NCI-H1930 (cell line): ENCODE measurements at places on chromosomes 12 and 14.

- no peak for DNase-seq
These were observed 136.3 kb downstream of the AEBP2 start for GRCh38 chr12:19575337-19576243.

DNA sequence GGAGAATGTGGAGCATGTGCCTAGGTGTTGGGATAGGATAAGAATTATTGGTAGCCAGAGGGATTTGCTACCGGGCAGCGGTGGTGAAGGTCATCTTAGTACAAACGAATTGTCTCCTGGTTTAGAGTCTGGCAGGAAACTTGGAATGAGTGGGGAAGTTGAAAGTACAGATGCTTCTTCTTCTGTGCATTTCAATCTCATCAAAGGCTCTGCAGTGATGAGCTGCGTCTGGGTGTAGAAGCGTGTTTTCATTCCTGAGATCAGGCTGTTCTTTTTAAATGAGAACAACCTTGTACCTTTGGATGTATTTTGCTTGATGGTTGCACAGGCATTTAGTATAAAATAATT is 2.1 kb downstream of the WNK1 start:
- DNase-seq = no peak

GRCh38 chr12:46370380-46370734 is 2.2 kb downstream of the SLC38A2 start:
- no peak for DNase-seq

DNA sequence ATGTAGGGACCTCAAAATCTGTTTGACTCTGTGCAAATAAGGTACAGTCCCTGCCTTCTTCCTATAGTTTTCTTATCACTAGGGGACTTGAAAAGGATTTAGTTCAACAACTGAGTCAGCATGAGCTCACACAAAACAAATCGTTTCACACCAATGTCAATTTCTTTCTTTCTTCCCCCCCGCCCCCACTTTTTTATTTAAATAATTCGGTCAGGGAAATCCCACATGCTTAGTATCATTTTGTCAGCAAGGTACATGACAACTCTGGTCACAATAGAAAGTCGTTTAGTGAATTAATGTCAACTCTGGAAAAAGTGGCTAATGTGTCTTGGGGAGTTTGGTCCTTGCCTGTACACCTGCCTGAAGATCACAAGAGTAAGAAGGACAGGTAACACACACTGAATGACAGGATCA is 232.2 kb upstream of the PLEKHG7 start:
- DNase-seq = no peak

DNA sequence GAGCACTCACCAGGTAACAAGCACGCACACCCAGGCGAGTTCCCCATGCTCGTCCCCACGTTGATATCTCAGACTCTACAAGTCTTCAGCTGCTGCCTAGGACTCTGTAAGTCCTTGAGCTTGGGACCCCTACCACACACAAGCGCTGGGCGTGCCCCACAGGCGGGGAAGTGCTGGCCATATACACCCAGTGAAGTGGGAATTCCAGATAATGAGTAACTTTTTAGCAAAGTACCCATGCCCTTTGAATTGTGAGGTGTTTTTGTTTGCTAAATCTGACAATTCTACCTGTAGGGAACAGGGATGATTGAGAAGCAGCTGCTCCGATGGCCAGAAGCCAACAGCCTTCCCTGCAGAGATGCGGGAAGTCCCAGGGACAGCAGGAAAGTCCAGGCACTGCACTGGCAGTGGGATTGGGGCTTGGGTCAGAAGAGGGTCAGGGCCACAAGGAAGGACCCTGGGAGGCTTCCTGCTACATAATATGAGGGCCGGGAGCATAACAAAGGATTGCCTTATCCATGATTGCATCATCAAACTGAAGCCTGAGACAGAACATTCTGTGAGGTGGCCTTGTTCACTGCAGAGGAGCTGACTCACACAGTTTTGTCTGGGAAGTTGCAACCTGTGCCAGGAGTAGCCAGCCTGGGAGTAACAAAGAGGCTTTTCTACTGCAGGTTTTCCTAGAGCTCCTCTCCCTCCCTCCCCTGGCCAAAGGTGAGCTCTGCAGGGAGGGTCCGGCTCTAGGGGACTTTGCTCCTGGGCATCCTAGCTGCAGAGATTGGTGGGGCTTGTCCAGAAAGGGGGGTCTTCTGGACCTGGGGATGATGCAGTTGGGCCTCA is 13.2 kb upstream of the SERPINA3 start:
- DNase-seq = no peak

- DNase-seq = no peak
These were observed 224.2 kb upstream of the PWP1 start for GRCh38 chr12:107461222-107461975.

GRCh38 chr12:16218934-16219751 is 58.3 kb downstream of the SLC15A5 start:
- no peak for DNase-seq

DNA sequence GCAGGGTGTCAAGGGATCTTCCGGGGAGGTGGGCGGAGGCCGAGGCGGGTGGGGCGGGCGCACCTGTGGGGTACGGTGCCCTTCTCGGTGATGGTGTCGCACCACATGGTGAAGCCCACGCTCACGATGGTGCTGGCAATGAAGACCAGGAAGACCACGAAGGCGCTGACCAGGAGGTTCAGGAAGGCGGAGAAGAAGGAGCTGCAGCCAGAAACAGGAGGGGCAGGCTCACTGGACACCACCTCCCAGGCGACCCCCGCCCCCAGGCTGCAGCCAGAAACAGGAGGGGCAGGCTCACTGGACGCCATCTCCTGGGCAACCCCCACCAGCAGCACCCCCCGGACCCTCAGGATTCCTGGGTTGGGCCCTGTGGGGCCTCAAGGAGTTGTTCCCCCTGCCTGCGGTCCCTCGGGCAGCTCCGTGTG is 7.6 kb downstream of the TMEM179 start:
- DNase-seq = no peak

GRCh38 chr14:29740491-29740890 is 187.2 kb downstream of the PRKD1 start:
- DNase-seq = no peak

- DNase-seq = no peak
These were observed 1273.1 kb upstream of the TMEM132C start for GRCh38 chr12:126993898-126994297.

DNA sequence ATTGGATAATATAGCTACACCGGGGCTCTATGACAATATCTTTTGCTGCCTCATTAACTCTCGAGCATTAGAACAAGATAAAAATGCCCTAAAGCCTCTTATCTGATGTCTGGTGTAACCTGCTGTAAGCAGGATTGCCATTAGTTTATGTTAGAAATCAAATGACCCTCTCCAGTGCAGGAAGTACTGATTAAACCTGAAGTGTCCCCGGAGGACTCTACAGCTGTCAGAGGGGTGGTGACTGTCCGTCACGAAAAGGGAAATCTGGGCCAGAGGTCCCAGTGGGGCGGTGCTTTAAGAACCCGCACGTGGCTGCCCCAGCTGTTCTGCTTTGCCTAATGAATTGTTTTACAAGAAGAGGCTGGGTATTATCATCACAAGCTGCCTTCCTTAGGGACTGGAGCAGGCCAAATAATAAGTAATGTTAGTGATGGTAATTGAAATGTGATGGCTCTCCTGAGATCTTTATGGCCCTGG is 55.7 kb downstream of the LIN52 start:
- no peak for DNase-seq

GRCh38 chr14:62905566-62905965 is 139.7 kb downstream of the KCNH5 start:
- DNase-seq = no peak

GRCh38 chr12:46472893-46473633 is 100.5 kb upstream of the SLC38A2 start:
- DNase-seq = no peak

GRCh38 chr12:107560899-107561285 is 124.7 kb upstream of the PWP1 start:
- no peak for DNase-seq

GRCh38 chr14:53237488-53237887 is 84.4 kb upstream of the DDHD1 start:
- DNase-seq = no peak

GRCh38 chr14:92499234-92499633 is 14.3 kb upstream of the RIN3 start:
- DNase-seq = no peak

DNA sequence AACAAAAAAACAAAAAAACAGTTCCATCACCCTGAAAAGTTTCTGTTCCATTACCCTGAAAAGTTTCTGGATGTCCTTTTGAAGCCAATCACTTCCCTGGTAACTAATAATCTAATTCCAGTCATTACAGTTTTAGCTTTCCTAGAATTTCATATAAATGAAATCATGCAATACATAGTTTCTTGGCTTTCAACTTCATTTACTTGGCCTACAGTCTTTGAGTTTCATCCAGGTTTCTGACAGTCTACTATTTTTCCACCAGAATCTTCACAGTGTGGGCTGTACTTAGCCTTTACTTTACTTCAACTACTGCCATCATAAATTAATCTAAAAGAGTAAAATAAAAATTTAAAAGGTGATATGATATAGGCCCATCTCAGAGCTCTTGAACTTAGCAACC is 55.5 kb downstream of the RPS6KA5 start:
- DNase-seq = no peak

- DNase-seq = no peak
These were observed 3.7 kb downstream of the KRT6B start for GRCh38 chr12:52448228-52448627.

- DNase-seq = no peak
These were observed 56.5 kb upstream of the ETV6 start for GRCh38 chr12:11593013-11593412.

- no peak for DNase-seq
These were observed 57.6 kb downstream of the NCOR2 start for GRCh38 chr12:124509676-124510300.

GRCh38 chr12:70106347-70106746 is 136.9 kb upstream of the CNOT2 start:
- no peak for DNase-seq

GRCh38 chr12:132138941-132139871 is 4.9 kb downstream of the DDX51 start:
- no peak for DNase-seq

DNA sequence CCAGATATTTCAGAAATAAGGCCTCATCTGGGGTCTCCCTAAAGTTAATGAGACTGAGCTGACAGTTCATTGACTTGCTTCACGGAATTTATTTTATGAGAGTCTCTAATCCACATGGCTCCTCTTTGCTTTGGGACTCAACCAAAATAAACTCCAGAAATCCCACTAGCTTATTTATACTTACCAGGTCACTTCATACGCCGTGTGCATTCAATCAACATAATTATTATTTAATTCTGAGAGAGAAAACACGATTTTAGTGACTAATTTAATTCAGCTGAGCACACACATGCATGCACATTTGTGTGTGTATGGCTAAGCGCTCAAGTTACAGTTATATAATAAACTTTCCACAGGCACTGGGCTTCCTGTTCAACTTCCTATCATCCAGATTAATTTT is 333.4 kb upstream of the CCDC196 start:
- no peak for DNase-seq

DNA sequence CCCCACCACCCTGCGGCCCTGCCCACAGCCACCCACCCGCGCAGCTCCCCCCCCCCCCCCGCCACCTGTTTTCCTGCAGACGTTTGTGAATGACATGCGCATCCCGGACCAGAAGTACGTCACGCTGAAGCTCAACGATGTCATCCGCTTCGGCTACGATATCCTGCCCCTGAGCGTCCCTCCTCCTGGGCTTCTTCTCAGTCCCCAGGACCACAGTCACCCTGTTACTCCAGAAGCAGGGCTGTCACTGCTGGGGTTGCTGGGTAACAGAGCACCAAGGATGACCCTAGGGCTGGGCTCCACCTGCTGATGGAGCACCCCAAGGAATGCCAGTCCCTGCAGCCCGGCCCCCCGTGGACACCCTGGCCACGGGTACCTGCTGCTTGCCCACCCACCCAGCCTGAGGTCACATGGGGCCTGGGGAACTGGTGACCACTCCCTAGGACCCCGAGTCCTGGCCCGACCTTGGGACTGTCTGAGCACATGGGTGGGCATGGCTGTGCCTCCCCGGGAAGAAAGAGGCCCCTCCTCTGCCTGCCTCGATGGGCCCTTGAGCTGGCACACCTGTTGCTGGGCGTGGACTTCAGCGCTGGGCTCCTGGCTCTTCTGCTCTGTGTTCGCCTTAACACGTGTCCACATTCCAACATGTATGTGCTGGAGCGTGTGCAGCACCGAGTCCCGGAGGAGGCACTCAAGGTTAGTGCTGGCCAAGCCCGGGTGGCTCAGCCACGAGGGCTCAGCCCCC is 12.9 kb downstream of the CEP170B start:
- DNase-seq = no peak

DNA sequence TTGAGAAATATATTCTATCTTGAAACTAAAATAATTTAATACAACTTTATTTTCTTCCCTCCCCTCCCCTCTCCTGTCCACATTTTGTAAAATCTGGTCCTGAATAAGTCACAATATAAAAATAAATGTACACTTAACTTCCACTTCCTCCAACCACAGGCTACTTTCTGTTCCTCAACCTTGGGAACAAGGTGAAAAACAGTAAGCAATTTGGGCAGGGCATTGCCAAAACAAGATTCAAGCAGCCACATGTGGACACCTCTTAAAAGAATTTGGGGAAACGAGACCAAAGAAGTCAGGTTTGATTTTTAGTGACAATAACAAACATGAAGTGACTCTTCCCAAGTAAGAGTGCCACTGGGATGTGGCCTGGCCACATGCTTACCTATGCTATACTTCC is 115.7 kb downstream of the PTPRQ start:
- no peak for DNase-seq

GRCh38 chr14:52936437-52936836 is 14.4 kb downstream of the FERMT2 start:
- DNase-seq = no peak

GRCh38 chr12:26434299-26435068 is 239.1 kb downstream of the SSPN start:
- peak; percentile 42 for DNase-seq

GRCh38 chr12:91533366-91533765 is 350.7 kb upstream of the DCN start:
- no peak for DNase-seq

DNA sequence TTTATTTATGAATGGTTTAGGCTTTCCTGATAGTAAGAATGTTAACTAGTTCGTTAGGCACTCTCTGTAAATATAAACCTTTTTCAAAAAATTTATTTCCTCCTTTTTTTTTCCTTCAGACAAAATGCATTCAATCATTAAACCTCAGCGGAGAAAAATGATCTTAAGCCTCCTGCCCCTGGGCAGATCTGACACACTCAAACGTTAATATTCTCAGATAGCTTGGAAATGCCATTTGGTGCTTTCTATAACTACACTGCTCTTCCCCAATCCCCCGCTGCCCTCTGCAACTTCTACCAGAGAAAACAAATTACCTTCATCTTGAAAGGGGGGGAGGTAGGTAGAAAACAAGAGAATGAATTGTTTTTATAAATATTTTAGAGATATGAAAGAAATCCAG is 521.2 kb downstream of the MED13L start:
- DNase-seq = no peak
